GM23338 (cell line): ENCODE measurements at places on chromosomes 5 and 9. TPM values are rescaled to one million over a fixed set of nuclear protein-coding genes. Genes with fewer than 3 reads are reported as not detected.

DNA sequence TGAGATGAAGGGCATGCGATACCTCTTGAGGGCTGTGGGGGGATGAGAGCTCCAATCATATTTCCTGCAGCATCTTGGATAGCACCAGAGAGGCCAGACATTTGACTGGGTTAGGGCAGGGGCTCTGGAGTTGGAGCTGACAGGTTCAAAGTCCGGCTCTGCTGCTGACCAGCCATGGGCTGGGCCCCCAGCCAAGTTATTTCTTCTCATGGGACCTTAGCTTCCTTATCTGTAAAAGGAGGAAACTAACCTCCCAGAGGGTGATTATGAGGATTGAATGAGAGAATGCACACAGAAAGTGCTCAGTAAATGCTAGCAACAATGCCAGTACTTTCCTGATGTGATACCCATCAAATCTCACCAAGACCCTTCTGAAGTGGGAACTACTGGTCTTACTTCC lies 65.2 kb upstream of the SLC25A51 start:
- DNase-seq, result no peak
- no peaks in the 10 kb centered on the region for H3K27me3 ChIP-seq
- H3K36me3 ChIP-seq, result no peaks in the 10 kb centered on the region

- H3K27me3 ChIP-seq, result no peaks in the 10 kb centered on the region
- H3K4me1 ChIP-seq, result peaks cover 35% of the 10 kb centered on the region
- peak overlapping the region; percentile 93 for H3K27ac ChIP-seq
- DNase-seq, result peak; percentile 94
- H3K36me3 ChIP-seq, result no peaks in the 10 kb centered on the region
- peak overlapping the region; percentile 90 for H3K4me3 ChIP-seq
Measured at GRCh38 chr5:72108202-72109061, 1.2 kb downstream of the MAP1B start.

DNA sequence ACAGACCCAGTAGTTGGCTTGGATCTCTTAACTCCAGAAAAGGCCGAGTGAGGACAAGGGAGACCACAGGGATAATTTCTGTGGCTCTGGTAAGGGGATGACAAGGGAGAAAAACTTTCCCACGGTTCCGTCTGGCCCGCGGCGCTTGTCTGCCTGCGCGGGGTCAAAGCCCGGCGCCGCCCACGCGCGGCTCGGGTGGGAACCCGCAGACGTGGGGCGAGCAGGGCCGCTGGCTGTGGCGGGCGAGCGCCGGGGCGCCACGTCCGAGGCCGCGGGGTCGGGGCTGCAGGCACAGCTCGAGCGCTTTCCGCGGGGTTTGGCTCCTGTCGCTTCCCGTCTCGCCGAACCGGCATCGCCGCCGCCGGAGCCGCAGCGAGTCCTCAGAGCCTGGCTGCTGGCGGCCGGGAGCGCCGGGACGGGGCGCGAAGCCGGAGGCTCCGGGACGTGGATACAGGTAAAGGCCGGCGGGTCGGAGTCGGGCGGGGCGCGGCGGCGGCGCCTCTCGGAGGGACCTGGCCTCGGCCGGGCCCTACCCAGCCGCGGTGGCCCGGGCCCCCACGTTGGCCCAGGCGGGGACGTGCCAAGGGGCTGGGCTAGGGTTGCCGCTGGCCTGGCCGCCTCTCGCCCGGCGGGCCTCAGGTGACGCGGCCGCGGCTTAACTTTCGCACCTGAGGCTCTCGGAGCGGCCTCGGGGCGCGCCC lies at the start of gene RNF180:
TSS of gene RNF180 (plus strand) at position 344 of the 701 bp plus-strand sequence. CDS start 34,965 bp downstream, outside the sequence.
- peaks cover 37% of the 10 kb centered on the region for H3K27me3 ChIP-seq
- no peak within 1 kb of the TSS for H3K27ac ChIP-seq
- no peaks in the 10 kb centered on the region for H3K36me3 ChIP-seq

DNA sequence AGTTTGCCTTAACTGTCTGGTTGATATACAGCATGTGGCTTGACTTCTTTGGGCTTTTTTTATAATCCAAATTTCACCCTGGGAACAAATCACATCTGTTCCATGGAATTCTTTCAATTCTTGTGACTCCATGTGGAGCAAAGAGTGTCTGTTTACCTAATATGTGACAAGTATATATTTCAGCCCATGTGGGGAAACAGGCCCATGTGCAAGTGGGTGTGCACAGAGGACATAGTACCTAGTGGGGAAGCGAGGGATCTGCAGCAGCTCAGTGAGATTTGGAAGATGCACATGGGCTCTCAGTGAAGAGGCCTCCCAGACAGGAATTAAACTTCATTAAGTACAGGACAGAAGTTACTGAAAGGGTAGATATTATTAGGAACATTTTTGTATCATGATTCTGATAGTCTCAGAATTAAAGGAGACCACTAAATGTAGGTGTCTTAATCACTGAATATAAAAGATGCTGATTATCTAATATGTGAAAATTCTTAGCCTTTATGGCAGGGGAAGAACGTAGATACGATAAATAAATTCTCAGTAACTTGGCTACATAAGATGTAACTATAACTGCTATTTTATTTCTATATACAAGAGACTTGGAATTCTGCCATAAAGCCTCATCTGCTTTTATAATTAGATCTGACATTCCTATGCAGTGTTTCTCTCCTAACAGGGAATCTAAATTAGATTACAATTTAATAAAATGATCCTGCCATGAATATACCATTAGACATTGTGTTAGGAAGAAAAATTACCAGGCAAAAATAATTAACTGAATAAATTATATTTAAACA lies 181.2 kb downstream of the SLC12A2 start:
- H3K27me3 ChIP-seq, result no peaks in the 10 kb centered on the region
- no peaks in the 10 kb centered on the region for H3K36me3 ChIP-seq
- H3K27ac ChIP-seq, result no peak overlapping the region
- H3K4me3 ChIP-seq, result no peak overlapping the region
- no peak for DNase-seq
- H3K4me1 ChIP-seq, result peaks cover 7% of the 10 kb centered on the region; the same call in 1 of the 2 replicates

DNA sequence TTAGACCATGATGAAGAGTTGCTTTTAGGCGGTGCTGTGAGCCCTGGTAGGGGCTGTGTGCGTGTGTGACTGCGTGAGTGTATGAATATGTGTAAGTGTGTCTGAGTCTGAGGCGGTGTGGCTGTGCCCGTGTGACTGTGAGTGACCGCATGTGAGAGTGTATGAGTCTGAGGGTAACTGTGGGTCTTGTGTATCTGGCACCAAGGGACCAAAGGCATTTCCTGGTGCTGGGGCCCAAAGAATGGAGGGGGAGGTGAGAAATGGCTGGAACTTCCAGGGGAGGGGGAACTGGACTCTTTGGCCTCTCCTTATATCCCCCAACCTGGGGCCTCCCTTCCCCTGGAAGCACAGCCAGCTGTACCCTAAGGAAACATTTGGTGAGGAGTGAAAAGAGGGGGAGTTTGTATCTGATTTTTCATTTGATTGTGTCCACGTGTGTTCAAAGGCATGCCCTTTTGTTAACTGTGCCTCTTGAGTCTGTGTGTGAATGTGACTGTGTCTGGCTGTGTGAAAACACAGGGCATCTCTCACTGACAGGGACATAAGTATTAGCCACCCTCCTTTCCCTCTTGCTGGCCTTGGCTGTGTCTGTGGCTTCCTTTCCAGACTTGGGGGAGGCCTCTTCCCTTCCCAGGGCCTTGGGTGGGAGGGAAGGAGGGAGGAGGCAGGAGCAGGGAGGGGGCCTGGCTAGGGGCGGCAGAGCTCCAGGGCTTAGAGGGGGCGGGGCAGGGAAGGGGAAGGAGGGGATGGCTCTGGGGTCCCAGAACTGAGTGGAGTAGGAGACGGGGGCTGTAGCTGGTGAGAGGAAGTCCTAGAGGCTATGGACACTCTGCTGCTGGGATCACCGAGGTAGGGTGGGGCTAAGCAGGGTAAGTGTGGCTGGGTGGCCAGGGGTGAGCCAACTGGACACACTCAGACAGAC lies 1.4 kb downstream of the IL11RA start:
- DNase-seq, result no peak
- H3K4me3 ChIP-seq, result no peak overlapping the region
- H3K4me1 ChIP-seq, result peaks cover 16% of the 10 kb centered on the region
- no peaks in the 10 kb centered on the region for H3K27me3 ChIP-seq
- H3K36me3 ChIP-seq, result peaks cover 3% of the 10 kb centered on the region; the same call in 1 of the 2 replicates
- H3K27ac ChIP-seq, result no peak overlapping the region

- no peak overlapping the region for H3K4me3 ChIP-seq
- H3K4me1 ChIP-seq, result no peaks in the 10 kb centered on the region
- H3K36me3 ChIP-seq, result no peaks in the 10 kb centered on the region
- H3K27ac ChIP-seq, result no peak overlapping the region
Measured at GRCh38 chr5:173872957-173873305, 15.2 kb upstream of the CPEB4 start.

GRCh38 chr9:83342731-83343130 lies 195.5 kb downstream of the FRMD3 start:
- H3K4me3 ChIP-seq, result no peak overlapping the region
- no peaks in the 10 kb centered on the region for H3K36me3 ChIP-seq
- no peaks in the 10 kb centered on the region for H3K4me1 ChIP-seq
- H3K27ac ChIP-seq, result no peak overlapping the region
- no peaks in the 10 kb centered on the region for H3K27me3 ChIP-seq

DNA sequence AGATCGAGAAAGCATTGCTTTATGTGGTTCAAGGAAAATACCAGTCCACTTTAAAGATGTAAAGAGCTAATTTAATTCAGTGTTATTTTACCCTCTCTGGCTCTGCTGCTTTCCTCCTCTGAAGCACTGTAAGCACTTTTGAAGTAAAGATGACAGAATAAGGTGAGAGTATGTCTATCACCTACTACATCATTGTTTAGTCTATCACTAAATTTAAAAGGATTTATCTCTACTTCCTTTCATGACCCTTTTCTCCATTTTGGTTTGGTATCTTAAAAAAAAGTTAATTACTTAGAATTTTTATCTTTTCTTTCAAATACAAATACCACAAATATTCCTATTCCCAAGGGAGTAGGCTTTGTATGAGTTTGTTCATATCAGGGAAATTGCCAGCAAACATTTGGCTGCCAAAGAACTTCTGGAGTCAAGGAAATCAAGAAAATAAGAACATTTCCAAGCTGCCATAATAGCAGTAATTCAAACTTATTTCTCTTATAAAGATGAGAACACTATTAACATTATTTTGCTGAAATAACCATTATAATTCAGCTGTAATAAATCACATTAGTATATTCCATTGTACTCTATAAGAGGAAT lies 77.8 kb downstream of the SLC38A9 start:
- DNase-seq, result no peak
- H3K4me1 ChIP-seq, result peaks cover 23% of the 10 kb centered on the region
- H3K4me3 ChIP-seq, result no peak overlapping the region
- no peaks in the 10 kb centered on the region for H3K36me3 ChIP-seq

- H3K4me1 ChIP-seq, result no peaks in the 10 kb centered on the region
- no peak overlapping the region for H3K4me3 ChIP-seq
- no peak for DNase-seq
Measured at GRCh38 chr9:21121595-21122251, 19.9 kb downstream of the IFNW1 start.

DNA sequence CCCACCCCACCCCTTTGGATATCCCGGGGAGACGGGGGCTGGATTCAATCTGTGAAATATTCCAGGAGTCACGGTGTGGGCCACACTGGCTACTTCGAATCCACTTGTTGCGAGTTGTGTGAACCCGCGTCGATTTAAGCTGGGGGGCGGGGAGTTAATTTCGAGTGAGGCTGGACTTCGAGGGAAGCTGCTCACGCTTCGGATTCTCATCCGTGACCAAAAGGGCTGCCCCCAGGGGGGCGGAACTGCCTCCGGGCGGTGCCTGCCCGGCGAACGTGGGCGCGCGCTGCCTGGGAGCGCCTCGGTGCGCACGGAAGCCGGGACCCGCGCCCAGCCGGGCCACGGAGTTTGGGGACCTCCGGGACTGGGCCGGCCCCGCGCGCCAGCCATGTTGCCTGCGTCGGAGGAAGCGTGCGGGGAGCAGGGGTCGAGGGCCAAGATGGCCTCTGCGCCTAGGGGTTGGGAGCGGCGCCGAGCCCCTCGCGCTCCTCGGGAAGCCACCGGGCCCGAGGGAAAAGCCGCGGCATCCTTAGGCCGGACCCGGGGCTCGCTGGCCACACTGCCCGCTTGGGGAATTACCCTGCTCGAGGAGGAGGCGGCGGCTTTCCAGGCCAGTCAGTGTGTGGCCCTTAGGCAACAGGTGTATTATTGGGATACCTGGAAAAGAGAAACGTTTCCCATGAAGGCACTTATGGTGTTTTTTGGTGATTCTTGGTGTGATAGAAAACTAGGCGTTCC lies 975 bp downstream of the OCLN start:
- H3K36me3 ChIP-seq, result no peaks in the 10 kb centered on the region
- peaks cover 17% of the 10 kb centered on the region; the same call in 1 of the 2 replicates for H3K27me3 ChIP-seq
- peak overlapping the region; percentile 93 for H3K27ac ChIP-seq
- H3K4me1 ChIP-seq, result peaks cover 32% of the 10 kb centered on the region
- peak; percentile 63 for DNase-seq

DNA sequence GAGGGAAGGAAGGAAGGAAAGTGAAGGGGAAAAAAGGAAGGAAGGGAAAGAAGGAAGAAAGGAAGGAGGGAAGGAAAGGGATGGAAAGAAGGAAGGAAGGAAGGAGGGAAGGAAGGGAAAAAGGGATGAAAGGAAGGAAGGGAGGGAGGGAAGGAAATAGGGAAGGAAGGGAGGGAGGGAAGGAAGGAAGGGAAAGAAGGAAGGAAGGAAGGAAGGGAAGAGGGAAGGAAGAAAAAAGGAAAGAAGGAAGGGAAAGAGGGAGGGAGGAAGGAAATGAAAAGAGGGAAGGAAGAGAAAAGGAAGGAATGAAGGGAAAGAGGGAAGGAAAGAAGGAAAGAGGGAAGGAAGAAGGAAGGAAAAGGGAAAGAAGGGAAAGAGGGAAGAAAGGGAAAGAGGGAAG lies 136.9 kb downstream of the BARX1 start:
- no peaks in the 10 kb centered on the region for H3K27me3 ChIP-seq
- DNase-seq, result no peak
- H3K4me1 ChIP-seq, result no peaks in the 10 kb centered on the region
- no peaks in the 10 kb centered on the region for H3K36me3 ChIP-seq
- no peak overlapping the region for H3K4me3 ChIP-seq
- H3K27ac ChIP-seq, result no peak overlapping the region

GRCh38 chr5:96114736-96115135 lies 153.1 kb upstream of the ELL2 start:
- no peaks in the 10 kb centered on the region for H3K27me3 ChIP-seq
- no peak overlapping the region for H3K27ac ChIP-seq
- no peaks in the 10 kb centered on the region for H3K36me3 ChIP-seq
- peaks cover 5% of the 10 kb centered on the region; the same call in 1 of the 2 replicates for H3K4me1 ChIP-seq
- no peak for DNase-seq
- H3K4me3 ChIP-seq, result no peak overlapping the region

- no peaks in the 10 kb centered on the region for H3K27me3 ChIP-seq
- DNase-seq, result no peak
- H3K36me3 ChIP-seq, result no peaks in the 10 kb centered on the region
- no peaks in the 10 kb centered on the region for H3K4me1 ChIP-seq
- H3K4me3 ChIP-seq, result no peak overlapping the region
Measured at GRCh38 chr5:5209510-5210286, 69.6 kb downstream of the ADAMTS16 start.

- H3K4me1 ChIP-seq, result no peaks in the 10 kb centered on the region
- H3K27me3 ChIP-seq, result no peaks in the 10 kb centered on the region
- H3K36me3 ChIP-seq, result peaks cover 39% of the 10 kb centered on the region
- no peak overlapping the region for H3K27ac ChIP-seq
- H3K4me3 ChIP-seq, result no peak overlapping the region
Measured at GRCh38 chr5:150044329-150044681, 42.0 kb downstream of the CSF1R start.

The LCP2 gene
- 0.35 and 0.38 TPM in 2 replicates for total RNA-seq

The DND1 gene
- total RNA-seq, result 15.5 and 22.0 TPM in 2 replicates

The MLLT3 gene
- total RNA-seq, result 9.5 and 14.8 TPM in 2 replicates

The IL4 gene
- total RNA-seq, result not detected in 2 replicates

The PTGS1 gene
- 1.0 and 1.3 TPM in 2 replicates for total RNA-seq

The MYOT gene
- not detected in 2 replicates for total RNA-seq

The GABBR2 gene
- 0.50 and 1.3 TPM in 2 replicates for total RNA-seq
